NCI-H2107 (cell line): ENCODE measurements at places on chromosomes 6 and 20.
A peak's percentile ranks its signal among the peaks of the same experiment; 100 is the strongest.

DNA sequence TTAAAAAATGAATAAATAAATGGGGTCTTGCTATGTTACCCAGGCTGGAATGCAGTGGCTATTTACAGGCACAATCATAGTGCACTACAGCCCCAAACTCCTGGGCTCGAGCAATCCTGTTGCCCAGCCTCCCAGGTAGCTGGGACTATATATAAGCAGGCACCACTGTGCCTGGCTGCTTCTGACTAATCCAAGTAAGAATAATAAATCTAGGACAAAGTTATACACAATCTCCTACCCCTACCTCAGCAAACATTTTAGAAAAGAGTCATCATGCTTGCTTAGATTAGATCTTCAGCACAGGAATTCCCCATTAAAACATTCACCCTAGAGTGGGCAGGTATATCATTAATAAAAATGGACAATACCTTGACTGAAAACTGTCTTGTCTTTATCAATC, 124.6 kb downstream of the REV3L start:
- DNase-seq = no peak

- no peak for DNase-seq
Measured at GRCh38 chr20:51450221-51450712, 92.3 kb downstream of the NFATC2 start.

DNA sequence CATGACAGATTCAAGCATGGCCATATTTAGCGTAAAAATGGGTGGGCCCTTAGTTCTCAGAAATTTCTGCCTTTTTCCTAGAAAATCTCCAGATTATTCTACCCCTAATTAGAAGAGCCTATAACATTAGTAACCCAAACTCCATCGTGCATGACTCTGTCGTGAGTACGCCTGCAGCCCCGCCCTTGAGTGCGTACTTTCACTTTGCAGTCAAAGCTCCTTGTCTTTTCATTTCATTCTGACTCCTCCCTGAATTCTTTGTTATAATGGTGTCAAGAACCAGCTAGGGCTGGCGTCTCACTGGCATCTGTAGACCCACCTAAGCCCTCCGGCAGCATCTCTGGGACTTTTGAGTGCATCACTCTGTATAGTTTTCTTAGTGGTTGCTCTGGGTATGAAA, 61.7 kb upstream of the NOX3 start:
- no peak for DNase-seq

- peak; percentile 84 for DNase-seq
Measured at GRCh38 chr20:25696371-25697131, at the start of gene ZNF337. TSS of gene ZNF337 (minus strand) at chr20:25696853. CDS start at chr20:25686417, 10,436 bp downstream.

DNA sequence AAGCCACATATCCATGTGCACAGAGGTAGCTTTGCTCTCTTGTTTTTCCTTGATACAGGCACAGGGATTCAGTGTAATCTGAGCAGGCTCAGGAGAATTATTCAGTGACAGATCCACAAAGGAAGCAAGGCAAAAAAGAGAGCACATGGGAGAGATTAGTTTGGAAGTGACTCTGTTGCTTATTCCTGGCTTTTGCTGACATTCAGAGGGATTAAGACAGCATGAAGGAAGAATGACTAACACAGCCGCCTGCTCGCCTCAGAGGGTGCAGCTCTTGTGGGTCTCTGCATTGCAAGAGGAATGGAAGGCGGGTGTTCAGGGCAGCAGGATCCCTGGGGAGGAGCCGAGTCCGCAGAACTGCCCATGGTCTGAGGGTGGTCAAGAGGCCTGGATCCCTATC, 203.4 kb upstream of the KCNQ5 start:
- no peak for DNase-seq

DNA sequence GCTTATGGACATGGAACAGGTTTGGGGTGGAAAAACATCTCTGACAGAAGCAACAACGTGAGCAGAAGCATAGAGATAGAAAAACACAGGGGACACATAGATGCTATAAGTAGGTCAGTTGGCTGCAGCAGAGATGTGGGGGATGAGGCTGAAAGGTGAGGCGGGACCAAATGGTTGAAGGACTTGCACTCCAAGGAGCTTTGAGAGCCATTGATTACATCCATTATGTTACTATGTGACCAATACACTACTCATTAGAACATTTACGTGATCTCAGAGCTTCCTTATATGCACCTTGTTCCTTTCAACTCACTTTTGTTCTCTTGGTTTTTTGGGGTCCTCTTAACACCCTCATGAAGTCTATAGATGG, 47.9 kb upstream of the TTPAL start:
- no peak for DNase-seq

- no peak for DNase-seq
Measured at GRCh38 chr6:42021847-42022754, 28.2 kb upstream of the TAF8 start.

GRCh38 chr6:99980741-99981140, 13.3 kb downstream of the MCHR2 start:
- no peak for DNase-seq
